ENCODE measurements at places on chromosomes 12 and 14.

- no peak for DNase-seq
These were observed 1.0 kb upstream of the GPD1 start for GRCh38 chr12:50102646-50103309.

- no peak for DNase-seq
These were observed 42.5 kb upstream of the PPP1CC start for GRCh38 chr12:110785240-110785639.

DNA sequence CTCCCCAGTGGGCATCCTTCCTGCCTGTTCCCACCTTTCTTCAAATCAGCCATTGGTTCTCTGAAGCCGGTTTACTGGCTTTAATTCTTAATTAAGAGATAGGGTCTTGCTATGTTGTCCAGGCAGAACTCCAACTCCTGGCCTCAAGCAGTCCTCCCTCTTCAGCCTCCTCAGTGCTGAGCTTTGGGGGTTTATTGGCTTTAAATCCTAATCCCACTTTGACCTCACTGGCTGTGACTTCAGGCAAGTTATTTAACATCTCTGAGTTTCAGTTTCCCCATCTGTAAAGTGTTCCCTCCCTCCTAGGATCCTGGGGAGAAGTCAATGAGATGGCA lies 2.1 kb upstream of the TRMT61A start:
- DNase-seq, result no peak

- DNase-seq, result no peak
These were observed 1244.4 kb upstream of the SEL1L start for GRCh38 chr14:82778008-82778590.

GRCh38 chr12:120468325-120468820 lies 1.2 kb downstream of the SRSF9 start:
- DNase-seq, result peak; percentile 62

GRCh38 chr12:110561471-110562201 lies 21.5 kb downstream of the PPTC7 start:
- DNase-seq, result peak; percentile 87

GRCh38 chr12:93380480-93381121 lies 2.9 kb downstream of the NUDT4 start:
- DNase-seq, result no peak

GRCh38 chr12:11986165-11986564 lies 84.6 kb upstream of the BCL2L14 start:
- DNase-seq, result no peak

DNA sequence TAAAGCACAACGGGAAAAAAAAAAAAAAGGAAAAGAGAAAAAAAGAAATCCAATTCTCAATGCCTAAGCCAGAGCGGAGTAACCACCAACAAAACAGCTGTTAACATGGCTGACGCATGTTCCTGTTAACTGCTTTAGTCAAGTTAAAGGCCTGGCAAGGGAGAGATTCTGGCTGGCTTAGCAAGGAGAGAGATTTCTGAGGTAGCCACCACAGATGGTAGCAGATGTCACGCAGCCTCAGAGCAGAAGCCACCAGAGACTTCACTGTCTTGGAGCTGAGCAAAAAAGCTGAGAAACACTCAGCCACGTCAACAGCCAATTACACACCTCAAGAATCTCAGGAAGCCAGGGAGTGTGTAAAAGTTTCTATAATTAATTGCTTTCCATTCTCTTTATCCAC lies 87.1 kb downstream of the TMCC3 start:
- peak; percentile 23 for DNase-seq

DNA sequence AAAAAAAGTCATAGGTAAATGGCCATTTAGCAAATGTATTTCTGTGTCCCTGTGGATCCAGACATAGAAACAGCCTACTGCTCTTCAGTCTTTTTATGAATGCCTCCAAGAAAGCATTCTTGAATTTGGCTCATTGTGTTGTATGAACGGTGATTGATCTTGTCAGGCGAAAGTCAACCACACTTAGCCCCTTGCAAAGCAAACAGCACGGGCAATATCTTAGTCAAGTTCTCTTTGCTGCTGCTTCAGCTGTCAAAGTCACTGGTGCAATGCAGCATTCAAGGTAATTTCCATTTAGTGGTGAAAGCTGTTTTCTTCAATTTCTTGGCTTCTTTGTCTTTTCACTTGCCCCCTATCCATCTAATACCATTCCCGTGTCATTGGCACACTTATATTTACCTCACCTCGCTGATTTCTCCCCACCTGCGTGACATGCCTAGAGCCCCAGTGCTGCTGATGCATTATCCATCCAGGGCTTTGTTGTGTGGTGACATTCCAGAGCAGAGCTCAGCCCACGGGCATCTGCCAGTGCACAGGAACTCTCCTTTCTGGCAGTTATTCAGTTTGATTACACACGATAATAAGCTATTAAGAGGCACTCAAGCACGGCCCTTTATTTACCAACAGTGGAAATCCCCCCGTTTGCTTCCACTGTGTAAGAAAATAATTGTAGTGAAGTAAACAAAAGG lies 362.3 kb upstream of the NOVA1 start:
- DNase-seq, result no peak

DNA sequence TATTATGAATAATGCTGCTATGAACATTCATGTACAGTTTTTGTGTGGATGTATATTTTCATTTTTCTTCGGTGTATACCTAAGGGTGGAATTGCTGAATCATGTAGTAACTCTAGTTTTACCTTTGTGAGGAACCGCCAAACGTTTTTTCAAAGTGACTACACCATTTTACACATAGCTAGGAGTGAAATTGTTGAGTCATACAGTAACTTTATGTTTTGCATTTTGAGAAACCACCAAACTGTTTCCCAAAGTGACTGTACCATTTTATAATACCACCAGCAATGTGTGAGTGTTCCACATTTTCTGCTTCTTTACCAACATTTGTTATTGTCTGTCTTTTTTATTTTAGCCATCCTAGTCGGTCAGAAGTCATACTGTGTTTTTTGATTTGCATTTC lies 3.1 kb upstream of the TPH2 start:
- no peak for DNase-seq

DNA sequence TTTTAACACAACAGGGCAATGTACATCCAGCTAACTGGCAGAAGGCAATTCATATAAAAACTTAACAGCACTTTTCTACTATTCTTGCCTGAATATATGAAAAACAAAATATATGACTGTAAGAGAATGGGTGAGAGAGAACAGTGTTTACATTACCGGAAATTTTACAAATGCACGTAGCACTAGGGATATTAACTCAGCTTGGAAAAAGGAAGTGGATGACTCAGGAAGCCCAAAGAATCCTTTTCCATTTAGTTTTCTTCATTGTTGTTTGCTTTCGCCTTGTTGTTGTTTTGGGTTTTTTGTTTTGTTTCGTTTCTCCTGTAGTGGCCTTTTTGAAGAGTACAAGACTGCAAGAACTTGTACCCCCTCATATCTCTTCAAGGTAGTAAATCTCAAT lies 295.5 kb downstream of the EGLN3 start:
- DNase-seq, result no peak

DNA sequence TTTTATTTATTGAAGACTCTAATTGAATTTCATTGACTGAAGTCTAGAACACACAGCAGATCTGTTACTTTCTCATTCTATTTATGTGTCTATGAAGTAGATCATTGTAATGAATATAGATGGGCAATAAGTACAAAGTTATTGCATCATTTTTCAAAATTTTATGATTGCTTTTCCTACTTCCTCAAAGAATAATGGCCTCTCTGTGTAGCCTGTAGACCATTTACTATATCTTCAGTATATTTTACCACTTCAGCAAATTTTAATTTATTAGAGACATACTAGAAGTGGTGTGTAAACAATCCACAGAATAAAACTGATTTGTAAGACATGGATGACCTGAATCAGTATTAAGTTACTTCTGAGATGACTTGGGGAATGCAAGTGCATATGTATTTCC lies 291.7 kb upstream of the FAR2 start:
- no peak for DNase-seq

GRCh38 chr14:77041881-77042545 lies 13.5 kb upstream of the IRF2BPL start:
- peak; percentile 98 for DNase-seq

GRCh38 chr12:124148481-124149273 lies 146.2 kb upstream of the RFLNA start:
- DNase-seq, result no peak

DNA sequence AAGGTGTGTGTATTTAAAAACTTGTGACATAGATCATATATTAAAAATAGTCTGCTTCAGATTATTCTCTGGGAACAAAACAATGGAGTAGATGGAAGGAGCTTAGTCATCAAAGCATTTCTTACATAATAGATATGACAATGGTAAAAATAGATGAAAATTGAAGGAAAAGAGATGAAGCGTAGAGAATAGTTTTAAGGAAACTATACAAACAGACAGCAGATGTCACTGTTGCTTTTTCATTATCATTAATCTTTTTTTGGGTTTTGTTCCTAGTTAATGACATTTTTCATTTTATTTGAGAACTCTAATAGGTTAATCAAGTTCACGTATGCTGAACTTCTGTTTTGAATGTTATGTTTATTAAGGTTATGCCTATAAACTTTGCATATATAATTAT lies 149.2 kb upstream of the FBXO33 start:
- DNase-seq, result no peak

- peak; percentile 55 for DNase-seq
These were observed 22.6 kb downstream of the C12orf75 start for GRCh38 chr12:105352940-105353635.

- peak; percentile 95 for DNase-seq
These were observed 21.9 kb upstream of the KLC1 start for GRCh38 chr14:103606963-103607668.

DNA sequence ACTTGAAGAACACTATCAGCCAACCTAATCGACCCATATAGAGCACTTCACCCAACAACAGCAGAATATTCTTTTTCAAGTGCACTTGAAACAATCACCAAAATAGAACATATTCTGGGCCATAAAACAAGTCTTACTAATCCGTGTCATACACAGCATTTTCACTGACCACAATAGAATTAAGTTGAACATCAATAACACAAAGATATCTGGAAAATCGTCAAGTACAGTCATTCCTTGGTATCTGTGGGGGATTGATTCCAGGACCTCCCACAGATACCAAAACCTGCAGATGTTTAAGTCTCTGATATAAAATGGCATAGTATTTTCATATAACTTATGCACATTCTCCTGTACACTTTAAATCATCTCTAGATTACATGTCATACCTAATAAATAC lies 295.7 kb downstream of the BCL11B start:
- no peak for DNase-seq

- no peak for DNase-seq
These were observed 74.6 kb upstream of the BBS10 start for GRCh38 chr12:76422543-76423438.

- no peak for DNase-seq
These were observed 19.4 kb upstream of the PLEKHH1 start for GRCh38 chr14:67513631-67514108.

DNA sequence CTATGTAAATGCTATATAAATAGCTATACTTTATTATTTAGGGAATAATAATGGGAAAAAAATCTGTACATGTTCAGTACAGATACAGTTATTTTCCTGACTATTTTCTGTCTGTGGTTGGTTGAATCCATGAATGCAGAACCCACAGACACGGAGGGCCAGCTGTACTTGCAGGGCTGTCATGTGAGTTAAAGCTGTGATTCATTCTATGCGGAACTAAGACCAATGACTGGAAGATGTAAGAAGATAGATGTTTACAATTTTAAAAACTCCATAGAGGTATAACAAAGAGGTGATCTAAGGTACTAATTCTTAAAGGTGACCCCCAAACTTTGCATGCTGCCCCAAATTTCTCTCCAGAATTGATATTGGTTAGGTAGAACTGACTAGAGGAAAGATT lies 14.6 kb downstream of the PCNX4 start:
- peak; percentile 77 for DNase-seq

DNA sequence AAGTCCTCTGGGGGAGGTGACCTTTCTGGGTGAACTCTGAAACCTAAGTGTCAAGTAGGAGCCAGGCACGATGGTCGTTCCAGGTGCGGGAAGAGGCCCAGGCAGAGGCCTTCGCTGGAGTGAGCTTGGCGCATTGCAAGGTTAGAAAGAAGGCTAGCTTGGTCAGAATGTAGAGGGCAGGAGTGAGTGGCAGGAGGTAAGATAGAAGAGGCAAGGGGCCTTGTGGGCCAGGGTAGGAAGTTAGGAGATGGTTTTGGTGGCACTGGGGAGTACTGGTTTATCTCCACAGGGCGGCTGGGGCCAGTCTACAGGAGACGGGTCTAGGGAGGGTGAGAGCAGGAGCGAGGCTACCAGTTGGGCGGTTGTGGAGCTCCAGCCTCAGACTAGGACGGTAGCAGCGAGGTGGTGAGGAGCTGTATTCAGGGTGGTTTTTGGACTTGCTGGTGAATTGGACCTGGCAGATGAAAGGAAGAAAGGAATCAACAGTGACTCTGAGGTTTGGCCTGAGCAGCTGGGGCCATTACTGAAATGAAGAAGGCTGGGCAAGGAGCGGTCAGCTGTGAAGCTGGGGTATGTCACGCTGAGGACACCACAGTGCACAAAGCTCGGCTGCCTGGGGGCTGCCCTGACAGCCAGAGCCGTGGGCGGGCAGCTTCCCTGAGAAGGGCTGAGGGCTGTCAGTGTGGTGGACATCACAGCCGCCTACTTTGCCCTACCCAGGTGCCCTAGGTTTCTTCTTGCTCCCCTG lies 9.0 kb downstream of the MLXIP start:
- DNase-seq, result no peak

DNA sequence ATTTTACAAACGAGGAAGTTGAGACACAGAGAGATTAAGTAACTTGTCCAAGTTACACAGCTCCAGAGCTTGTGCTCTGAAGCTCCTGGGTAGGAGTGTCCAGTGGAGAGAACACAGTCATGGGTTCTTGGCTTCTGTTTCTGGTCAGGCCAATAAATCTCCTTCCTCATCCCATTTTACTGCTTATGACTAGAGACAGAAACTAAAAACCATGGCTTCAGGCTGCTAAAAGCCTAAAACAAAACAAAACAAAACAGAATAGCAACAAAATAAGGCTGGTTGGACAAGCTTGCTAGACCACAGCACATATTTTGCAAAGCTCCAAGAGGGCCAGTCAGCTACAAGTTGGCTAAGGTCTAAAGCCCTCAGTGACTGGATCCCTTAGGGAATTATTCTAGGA lies 49.8 kb downstream of the PTGER2 start:
- peak; percentile 86 for DNase-seq

GRCh38 chr14:31902002-31902401 lies 175.1 kb upstream of the ARHGAP5 start:
- no peak for DNase-seq

DNA sequence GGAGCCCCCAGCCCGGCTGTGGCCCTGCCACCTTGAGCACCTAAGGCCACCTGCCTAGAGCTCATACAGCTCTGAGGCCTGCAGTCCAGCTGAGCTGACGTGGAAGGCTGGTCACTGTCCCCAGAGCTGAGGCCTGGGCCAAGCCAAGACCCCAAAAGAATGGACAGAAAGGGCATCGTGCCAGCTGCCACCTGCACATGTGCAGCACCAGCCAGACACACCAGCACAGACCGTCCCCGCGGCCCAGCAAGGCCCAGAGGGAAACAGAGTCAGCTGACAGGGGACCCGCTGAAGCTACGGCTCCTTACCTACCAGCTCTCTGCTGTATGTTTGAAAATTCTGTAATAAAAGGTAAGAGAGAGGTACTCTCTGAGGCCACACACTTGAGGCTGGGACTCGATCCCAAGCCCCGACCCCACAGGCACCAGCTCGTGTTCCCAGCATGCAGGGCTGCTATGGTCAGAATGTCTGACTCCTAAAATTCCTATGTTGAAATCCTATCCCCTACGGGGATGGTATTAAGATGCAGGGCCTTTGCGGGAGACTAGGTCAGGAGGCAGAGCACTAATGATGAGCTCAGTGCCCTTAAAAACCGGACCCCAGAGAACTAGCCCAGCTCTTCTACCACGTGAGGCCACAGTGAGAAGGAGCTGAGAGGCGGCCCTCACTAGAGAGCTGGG lies 25.4 kb downstream of the BRF1 start:
- peak; percentile 70 for DNase-seq

All from AG10803 (cell line).